Uterine smooth muscle cell (primary cell): ENCODE measurements at places on chromosomes 16 and 17. TPM values are rescaled to one million over a fixed set of nuclear protein-coding genes. Genes with fewer than 3 reads are reported as not detected.

CD300E gene
- total RNA-seq = not detected in 2 replicates

PLLP gene
- total RNA-seq = 0.12 TPM in 1 of 2 replicates, not detected in the other

IL34 gene
- 2.0 and 6.2 TPM in 2 replicates for total RNA-seq

XAF1 gene
- 20.5 and 60.1 TPM in 2 replicates for total RNA-seq

ETV4 gene
- 2.9 and 4.4 TPM in 2 replicates for total RNA-seq

TCF25 gene
- total RNA-seq = 182 and 215 TPM in 2 replicates

THRA gene
- total RNA-seq = 23.6 and 38.7 TPM in 2 replicates

CCL17 gene
- not detected in 2 replicates for total RNA-seq

CYGB gene
- 9.5 and 18.1 TPM in 2 replicates for total RNA-seq

ABCA9 gene
- 4.3 and 7.0 TPM in 2 replicates for total RNA-seq

TBC1D16 gene
- 23.8 and 47.5 TPM in 2 replicates for total RNA-seq

MYOCD gene
- total RNA-seq = 0.11 and 0.12 TPM in 2 replicates

RAMP2 gene
- total RNA-seq = 0.37 TPM in 1 of 2 replicates, not detected in the other

SENP3 gene
- total RNA-seq = 73.1 and 83.8 TPM in 2 replicates

CPNE7 gene
- 18.5 and 27.7 TPM in 2 replicates for total RNA-seq

SLX4 gene
- 4.7 and 6.0 TPM in 2 replicates for total RNA-seq

LPO gene
- not detected in 2 replicates for total RNA-seq

CDT1 gene
- 6.1 and 25.0 TPM in 2 replicates for total RNA-seq

DNAH9 gene
- total RNA-seq = 0.11 TPM in 1 of 2 replicates, not detected in the other

OR1F1 gene
- not detected in 2 replicates for total RNA-seq

CIBAR2 gene
- not detected in 2 replicates for total RNA-seq

TMEM106A gene
- total RNA-seq = 2.9 and 3.5 TPM in 2 replicates

FAM20A gene
- total RNA-seq = 12.2 and 26.7 TPM in 2 replicates

CHAD gene
- total RNA-seq = not detected in 2 replicates

KRT40 gene
- not detected in 2 replicates for total RNA-seq

CRYM gene
- total RNA-seq = 2.2 and 4.4 TPM in 2 replicates

SYNGR3 gene
- 1.4 and 6.1 TPM in 2 replicates for total RNA-seq

GPR139 gene
- total RNA-seq = not detected in 2 replicates

FBXW10B gene
- total RNA-seq = 0.62 and 0.89 TPM in 2 replicates

CANT1 gene
- total RNA-seq = 69.7 and 94.5 TPM in 2 replicates

CNTNAP4 gene
- total RNA-seq = not detected in 2 replicates

CSH2 gene
- under 0.01 TPM in 1 of 2 replicates, not detected in the other for total RNA-seq

GPRC5C gene
- total RNA-seq = 3.5 and 9.1 TPM in 2 replicates

LGALS9 gene
- total RNA-seq = 0.66 and 1.00 TPM in 2 replicates

C16orf74 gene
- total RNA-seq = 18.6 and 26.5 TPM in 2 replicates

IL32 gene
- total RNA-seq = 1.9 and 8.6 TPM in 2 replicates

CSH1 gene
- total RNA-seq = not detected in 2 replicates

SLC12A3 gene
- under 0.01 TPM in 1 of 2 replicates, not detected in the other for total RNA-seq

GAN gene
- 7.7 and 10.5 TPM in 2 replicates for total RNA-seq

HNF1B gene
- total RNA-seq = under 0.01 TPM in 1 of 2 replicates, not detected in the other

C17orf107 gene
- total RNA-seq = 1.5 and 8.2 TPM in 2 replicates

MYH10 gene
- 117 and 142 TPM in 2 replicates for total RNA-seq

PYY gene
- total RNA-seq = not detected in 2 replicates

SSTR5 gene
- 0.12 TPM in 1 of 2 replicates, not detected in the other for total RNA-seq

ADAD2 gene
- total RNA-seq = not detected in 2 replicates

INCA1 gene
- 0.11 and 0.37 TPM in 2 replicates for total RNA-seq

FADS6 gene
- total RNA-seq = not detected in 2 replicates

FA2H gene
- not detected in 2 replicates for total RNA-seq

CETP gene
- total RNA-seq = not detected in 2 replicates

SMIM36 gene
- total RNA-seq = not detected in 2 replicates

KRTAP3-1 gene
- not detected in 2 replicates for total RNA-seq

CRAMP1 gene
- 7.7 and 8.4 TPM in 2 replicates for total RNA-seq

HID1 gene
- total RNA-seq = 0.44 and 0.75 TPM in 2 replicates

XYLT1 gene
- 17.0 and 22.7 TPM in 2 replicates for total RNA-seq

KCNJ18 gene
- not detected in 2 replicates for total RNA-seq

OR1D2 gene
- not detected in 2 replicates for total RNA-seq

PRR35 gene
- total RNA-seq = 0.11 TPM in 1 of 2 replicates, not detected in the other

SARM1 gene
- 7.2 and 9.0 TPM in 2 replicates for total RNA-seq
